Gastroesophageal sphincter (tissue), 4 donors: ENCODE measurements at places on chromosomes 1 and 21. TPM values are rescaled to one million over a fixed set of nuclear protein-coding genes. Genes with fewer than 3 reads are reported as not detected.
A peak's percentile ranks its signal among the peaks of the same experiment; 100 is the strongest.

GRCh38 chr1:154403983-154404382 is 1.2 kb upstream of the IL6R start:
- ATAC-seq: no peak

DNA sequence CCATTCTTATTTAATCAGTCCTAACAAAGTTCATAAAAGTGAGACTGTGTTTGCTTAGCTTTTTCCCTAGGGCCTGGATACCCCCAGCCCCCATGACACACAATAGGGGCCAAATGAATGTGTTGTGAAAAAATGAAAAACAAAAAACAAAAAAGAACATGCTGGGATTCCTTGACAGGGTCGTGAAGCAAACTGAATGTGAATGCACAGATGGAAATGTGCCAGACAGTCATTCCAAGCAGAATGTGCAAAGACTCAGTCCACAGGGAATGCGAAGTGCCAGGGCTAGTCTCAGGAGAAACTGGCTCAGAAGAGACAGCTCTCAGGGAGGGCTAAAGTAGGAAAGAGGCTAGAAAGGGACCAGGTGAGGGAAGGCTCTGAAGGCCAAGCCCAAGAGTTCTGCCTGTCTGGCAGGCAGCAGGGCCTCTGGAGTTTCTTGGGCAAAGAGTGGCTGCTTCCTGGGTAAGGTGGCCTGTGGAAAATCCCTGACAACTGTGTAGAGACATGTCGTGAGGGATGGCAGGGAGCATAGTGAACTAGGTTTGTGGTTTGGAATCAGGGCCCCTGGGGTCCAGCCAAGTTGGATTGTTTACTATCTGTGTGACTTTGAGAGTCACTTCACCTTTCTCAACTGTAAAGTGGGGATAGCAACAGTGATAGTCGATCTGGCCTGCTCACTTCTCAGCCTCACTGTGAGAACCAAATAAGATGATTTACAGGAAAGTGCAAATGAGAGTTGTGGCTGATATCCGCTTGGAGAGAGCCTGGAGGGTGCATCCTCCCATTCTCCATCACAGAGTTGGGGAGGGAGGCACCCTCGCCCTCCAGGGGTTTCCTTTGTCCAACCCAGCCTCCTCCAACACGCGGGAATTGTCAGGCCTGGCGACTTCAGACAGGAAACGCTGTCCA is 1.2 kb upstream of the ADAM15 start:
- ATAC-seq: no peak

DNA sequence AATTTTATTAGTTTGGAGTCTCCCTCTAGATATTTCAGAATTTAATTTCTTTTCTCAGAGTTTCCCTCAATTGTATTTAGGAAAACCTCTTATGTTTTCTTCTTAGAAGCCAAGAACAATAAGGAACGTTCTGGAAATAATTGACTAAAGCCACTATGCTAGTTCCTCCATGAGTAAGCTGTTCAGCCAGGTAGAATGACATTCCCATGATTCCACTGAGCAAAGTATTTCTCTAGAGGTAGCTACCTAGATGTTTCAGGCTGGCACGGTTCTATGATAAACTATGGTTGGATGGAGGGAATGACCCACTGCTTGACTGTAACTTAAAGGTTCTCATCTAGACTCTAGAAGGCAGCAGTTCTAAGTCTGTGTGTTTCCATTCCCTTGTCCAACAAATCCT is 62.4 kb downstream of the CLDN17 start:
- ATAC-seq: no peak

Gene ZFP69B
- not detected for total RNA-seq

Gene OR2L13
- total RNA-seq: not detected

GRCh38 chr1:1106510-1107221 is 9.2 kb downstream of the C1orf159 start:
- no peak for ATAC-seq

- ATAC-seq: no peak
These were observed 28.9 kb upstream of the EVA1B start for GRCh38 chr1:36352125-36352909.

- ATAC-seq: no peak
These were observed 18.0 kb upstream of the TRIM17 start for GRCh38 chr1:228434689-228435088.

Gene SSR2
- total RNA-seq: 144 TPM

Gene MTARC2
- total RNA-seq: 13.0 TPM

GRCh38 chr1:233031521-233031920 is 81.1 kb downstream of the NTPCR start:
- no peak for ATAC-seq

DNA sequence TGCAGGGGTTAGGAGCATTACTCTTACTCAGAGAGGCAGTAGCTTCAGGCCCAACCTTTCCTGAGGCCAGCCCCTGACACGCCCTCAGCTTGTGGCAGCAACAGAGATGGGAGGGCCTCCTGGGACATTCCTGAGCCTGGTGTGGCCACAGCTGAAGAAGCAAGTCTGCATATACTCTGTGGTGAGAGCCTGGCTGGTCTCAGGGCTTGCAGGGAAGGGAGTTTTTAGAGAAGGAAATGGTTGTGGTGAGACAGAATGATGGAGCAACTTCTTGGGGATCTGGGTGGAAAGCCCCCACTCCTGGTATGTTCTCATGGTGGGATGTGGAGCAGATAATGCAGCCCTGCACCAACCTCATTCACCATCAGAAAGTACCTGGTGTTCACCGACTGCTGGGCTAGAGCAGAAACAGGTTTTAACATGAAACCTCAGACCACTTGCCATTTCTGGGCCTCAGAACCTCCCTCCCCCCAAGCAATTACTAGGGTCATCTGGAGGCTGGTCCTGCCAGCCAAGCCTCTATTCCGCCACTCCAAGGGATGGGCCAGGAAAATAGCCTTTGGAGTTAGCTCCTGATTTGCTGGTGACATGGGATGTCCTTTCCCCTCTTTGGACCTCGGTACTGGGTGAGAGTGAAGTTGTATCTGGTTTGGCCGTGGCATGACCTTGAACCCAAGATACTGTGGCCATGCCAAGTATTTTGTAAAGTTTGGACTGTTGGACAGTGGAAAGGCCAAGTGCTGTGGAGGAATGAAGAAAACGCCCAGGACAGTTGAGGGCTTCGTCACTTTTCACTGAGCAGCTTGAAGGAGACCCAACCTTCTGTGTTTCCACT is 28.1 kb upstream of the RNF19B start:
- ATAC-seq: peak; percentile 80

DNA sequence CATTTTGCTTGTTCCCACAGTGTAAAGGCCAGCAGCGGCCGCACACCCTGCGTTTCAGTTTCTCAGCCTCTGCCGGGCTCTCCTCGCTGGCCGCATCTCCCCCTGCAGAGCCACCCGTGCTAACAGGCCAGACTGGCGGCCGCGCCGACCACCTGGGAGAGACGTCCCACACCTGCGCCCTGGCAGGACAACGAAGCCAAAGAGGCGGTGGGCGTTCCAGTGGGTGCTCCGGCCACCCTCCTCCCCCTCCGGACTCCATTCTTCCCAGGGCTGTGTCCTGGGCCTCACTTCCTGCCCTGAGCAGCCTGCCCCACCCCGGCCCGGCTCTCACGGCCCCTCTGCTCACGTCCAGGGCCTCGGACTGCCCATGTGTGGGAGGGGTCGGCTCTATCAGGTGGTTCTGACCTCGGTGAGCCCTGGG is 31.9 kb upstream of the SLC19A1 start:
- ATAC-seq: no peak

DNA sequence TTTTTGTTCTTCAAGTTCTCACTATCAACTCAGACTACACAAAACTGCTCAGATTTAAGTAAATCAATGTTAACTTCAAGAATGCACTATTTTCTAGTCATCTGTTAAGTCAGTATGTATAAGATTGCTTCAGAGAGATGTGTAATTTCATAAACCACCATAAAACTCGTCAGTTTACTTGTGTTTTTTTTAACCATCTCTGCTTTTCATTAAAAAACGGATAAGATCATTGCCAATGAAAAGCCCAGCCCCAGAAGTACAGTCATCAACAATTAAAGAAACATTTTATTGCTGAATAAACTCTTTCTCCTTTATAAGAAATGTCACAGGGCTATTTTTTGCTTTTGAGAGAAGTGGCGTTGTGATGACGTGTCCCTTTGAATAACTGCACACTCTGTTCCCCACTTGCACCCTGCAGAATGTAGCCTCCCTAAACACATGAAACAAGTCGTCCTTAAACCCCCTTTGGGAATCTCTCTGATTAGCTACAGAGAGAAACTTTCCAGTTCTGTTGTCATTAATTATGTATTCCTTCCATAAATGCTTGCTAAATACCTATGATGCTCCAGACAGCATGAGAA is 202.7 kb upstream of the FOXD3 start:
- ATAC-seq: no peak

- ATAC-seq: no peak
These were observed 82.9 kb downstream of the MDM4 start for GRCh38 chr1:204599098-204599497.

DNA sequence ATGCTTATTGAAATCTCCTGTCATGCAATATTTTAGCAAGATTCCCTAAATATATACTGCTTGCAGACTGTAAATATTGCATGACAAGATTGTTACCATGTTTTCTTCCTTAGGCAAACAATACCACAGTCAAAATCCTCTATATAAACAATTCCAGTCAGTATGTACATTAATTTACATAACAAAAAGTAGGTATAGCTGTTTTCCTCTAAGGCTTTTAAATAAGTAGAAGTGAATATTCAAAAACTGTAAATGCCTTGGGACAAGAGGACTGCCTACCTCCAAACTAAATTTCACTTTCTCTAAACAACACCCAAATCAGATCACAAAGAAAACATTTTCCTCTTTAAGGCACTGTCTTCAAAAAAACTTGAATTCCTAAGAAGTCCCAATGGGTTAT is 17.3 kb upstream of the FOXD3 start:
- ATAC-seq: no peak
